ENCODE measurements at places on chromosomes 11 and 22. TPM values are rescaled to one million over a fixed set of nuclear protein-coding genes. Genes with fewer than 3 reads are reported as not detected.

The DCPS gene
- 7.1 TPM for polyA plus RNA-seq

The LGALS12 gene
- not detected for polyA plus RNA-seq

The SUN2 gene
- 0.22 TPM for polyA plus RNA-seq

The KCNA4 gene
- 0.31 TPM for polyA plus RNA-seq

The DGAT2 gene
- polyA plus RNA-seq: 4.8 TPM

The RAC2 gene
- not detected for polyA plus RNA-seq

The MYO18B gene
- polyA plus RNA-seq: not detected

The IL18 gene
- not detected for polyA plus RNA-seq

The KRTAP5-10 gene
- not detected for polyA plus RNA-seq

The SSH3 gene
- not detected for polyA plus RNA-seq

The MMP12 gene
- polyA plus RNA-seq: not detected

The TMEM258 gene
- polyA plus RNA-seq: 402 TPM

The OR52I1 gene
- polyA plus RNA-seq: not detected

The TMEM80 gene
- polyA plus RNA-seq: 31.2 TPM

The JAM3 gene
- polyA plus RNA-seq: 7.0 TPM

The EMID1 gene
- polyA plus RNA-seq: not detected

The MRGPRX3 gene
- polyA plus RNA-seq: not detected

Data from Purkinje cell (primary cell).